ENCODE measurements at places on chromosomes 12 and 14.

GRCh38 chr12:92085040-92085735, 60.5 kb downstream of the BTG1 start:
- no peak for DNase-seq

DNA sequence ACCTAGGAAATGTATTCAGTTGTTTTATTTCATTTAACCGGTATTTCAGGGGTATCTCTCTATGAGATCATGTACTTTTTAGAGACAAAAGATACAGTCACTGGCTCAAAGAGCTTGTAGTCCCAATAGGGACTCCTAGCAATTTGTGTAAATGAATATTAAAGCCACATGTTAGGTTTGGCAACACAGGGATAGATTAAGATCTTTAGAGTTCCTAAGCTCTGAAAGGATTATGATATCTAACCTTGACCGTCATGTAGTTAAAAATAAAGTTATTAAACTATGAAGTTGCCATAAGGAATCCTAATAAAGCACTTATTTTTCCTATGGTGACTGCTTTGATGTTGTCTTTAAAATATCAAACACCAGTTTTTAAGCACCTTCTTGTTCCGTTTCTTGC, 100.4 kb upstream of the FGD4 start:
- no peak for DNase-seq

GRCh38 chr12:108563804-108564151, 1.4 kb downstream of the ISCU start:
- DNase-seq: no peak

DNA sequence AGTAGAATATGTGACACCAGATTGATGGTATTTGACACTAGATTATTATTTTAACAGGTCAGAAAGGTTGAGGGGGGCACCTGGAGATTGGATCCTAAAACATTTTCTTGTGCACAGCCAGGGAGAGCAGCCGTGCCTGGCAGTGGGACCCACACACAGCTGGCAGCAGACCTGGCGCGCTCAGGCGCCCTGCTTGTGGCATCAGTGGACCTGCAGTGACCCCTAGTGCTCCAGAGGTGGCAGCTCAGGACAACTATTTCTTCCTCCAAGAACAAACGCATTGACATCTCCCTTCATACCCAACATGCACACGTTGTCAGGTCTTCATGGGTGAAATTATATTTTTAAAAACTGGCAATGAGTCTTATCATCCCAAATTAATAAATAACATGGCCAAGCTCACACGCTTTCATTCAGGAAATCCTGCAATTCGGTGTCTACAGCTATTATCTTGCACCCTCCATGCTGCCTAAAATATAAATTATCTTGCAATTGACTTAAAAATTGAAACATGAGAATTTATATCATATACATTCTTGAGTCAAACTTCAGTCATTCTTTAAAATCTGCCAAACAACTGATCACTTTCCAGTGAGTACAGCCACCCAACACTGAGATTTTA, 7.7 kb upstream of the TMEM132D start:
- DNase-seq: no peak

GRCh38 chr12:50606675-50607375, 102.0 kb downstream of the DIP2B start:
- DNase-seq: no peak

- DNase-seq: no peak
Measured at GRCh38 chr12:224330-224729, 10.4 kb upstream of the SLC6A12 start.

DNA sequence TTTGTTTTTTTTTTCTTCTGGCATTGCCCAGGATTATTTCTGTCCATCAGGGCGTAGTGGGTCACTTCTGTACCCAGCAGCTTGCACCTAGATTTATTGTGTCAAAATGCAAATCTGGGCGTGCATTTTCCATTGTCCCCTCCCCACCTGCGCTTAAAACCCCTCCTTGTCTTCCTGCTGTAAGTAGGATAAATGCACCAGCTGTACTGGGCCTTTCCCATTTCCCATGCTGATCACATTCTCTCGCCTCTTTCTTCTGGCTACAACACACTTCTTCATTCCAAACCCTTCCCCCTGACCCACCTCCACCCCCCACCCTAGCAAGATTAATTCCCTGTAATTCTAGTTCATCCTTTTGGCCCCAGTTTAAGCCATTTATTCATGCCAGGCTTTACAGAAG, 128.0 kb downstream of the ETV6 start:
- no peak for DNase-seq

DNA sequence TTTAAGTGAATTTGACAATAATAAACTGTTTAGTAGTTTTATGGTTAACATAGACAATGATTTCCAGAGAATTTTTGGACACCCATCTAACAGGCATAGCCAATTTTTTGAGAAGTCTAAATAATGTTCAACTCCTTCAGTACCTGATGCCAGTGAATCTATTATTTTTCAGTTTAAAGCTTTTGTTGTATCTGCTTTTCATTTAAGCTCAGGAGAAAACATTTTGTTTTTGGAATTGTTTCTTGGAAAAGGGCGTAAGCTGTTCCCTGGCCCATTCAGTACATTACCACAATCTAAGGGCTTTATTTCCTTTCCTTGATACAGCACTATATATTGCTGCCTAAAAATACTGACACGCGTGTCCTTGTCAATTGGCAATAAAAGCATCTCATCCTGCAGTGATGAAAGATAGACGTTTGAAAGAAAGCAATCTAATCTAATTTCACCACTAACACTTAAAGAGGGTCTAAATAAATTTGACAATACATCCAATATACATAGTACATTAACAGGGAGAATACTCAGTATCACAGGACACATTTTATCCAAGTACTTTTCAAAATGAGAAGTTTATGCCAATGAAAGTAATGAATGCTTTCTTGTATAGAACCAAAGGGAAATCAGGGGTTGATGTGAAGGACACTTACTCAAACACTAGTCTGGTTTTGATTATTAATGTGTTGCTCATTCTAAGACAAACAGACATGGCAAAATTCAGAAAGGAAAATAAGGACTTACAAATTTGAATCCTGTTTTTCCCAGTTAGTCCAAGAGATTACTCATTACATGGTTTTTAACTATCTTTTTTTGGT, 104.2 kb upstream of the LGR5 start:
- DNase-seq: no peak

DNA sequence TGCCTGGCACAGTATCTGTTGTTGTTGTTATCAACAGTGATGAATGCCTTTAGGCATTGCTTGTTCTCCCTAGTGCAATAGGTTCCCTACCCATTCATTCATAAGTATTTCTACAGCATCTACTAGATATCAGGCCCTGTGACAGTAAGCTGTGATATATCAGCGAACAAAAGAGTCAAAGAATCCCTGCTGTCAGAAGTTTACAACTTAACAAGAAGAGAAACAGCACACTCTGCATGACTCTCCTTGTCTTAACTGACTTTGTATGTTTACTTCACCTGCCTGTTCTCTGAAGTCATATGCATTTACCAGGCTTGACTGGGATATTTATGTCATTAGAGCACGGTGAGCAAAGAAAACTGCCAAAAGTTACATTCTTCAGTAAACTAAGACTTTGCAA, 452.2 kb upstream of the RPL10L start:
- no peak for DNase-seq

DNA sequence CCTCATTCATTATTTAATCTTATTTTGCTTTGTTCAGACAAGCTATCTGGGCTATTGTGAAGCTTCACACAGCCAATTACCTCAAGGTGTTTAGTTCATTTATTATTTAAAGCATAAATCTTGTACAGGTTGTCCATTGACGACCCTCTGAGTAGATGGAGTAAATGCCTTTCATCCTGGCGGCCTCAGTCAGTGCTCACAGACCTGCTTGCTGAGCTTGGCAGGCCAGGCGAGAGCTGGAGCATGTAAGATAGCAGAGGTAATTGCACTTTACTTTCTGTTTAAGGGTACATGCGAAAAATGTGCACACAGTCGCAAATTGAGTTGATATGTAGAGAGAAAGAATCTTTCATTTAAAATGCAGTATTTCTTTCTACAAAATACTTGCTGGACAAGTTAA, 224.4 kb downstream of the NPAS3 start:
- DNase-seq: no peak

- DNase-seq: no peak
Measured at GRCh38 chr12:106000382-106001104, 138.2 kb downstream of the NUAK1 start.

Measured in SJSA1 (cell line).